LNCaP clone FGC (cell line): ENCODE measurements at places on chromosomes 12 and 14.

DNA sequence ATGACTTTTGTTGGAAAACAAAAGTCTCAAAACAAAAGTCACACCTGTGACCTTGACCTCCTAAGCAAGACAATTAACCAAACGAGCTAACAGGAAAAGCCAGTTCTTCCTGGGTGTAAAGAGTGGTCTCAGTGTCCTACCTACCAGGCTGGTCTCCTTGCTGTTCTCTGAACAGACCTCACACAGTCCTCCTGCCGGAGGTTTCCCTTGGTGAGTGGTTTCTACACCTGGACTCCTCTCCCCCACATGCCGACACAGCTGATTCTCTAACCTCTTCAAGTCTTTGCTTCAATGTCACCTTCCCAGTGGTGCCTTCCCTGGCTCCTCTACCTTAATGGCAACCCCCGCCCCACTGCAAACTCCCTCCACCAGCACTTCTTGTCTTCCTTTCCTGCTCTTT lies 238.6 kb downstream of the ZFP36L1 start:
- no peak for DNase-seq

- no peak for DNase-seq
These were observed 451.8 kb upstream of the STXBP6 start for GRCh38 chr14:25501749-25502148.

DNA sequence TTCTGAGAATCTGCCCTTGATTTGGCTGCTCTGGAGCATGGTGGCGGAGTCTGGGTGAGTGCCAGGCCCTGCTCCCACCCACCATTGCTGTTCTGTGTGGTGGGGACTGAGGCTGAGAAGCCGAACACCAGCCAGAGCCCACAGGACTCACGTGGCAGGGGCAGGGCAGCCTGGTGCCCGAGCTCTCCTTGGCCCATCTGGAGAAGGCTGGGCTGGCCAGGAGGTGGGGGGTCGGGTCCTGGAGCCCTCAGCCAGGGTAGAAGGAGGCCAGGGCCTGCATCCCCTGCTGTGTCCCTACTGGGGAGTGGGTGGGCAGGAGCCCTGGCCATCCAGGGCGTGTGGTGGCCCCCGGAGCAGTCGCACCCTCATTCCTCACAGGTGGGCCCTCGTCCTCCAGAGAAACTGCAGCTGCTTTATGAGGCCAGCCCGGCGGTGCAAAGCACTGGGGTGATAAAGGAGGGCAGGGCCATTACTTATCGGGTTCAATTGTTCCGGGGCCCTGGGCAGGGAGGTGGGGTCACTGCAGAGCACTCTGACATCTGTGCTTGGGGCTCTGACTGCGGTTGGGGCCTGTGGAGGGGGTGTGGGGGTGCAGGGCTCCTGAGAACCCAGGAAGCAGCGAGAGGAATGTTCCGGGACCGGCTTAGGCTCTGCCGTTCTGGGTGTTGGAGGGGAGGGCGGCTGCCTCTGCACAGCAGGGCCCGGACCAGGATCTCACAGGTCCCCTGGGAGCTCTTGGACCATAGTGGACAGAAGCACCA lies 217.5 kb upstream of the C14orf180 start:
- DNase-seq, result no peak

DNA sequence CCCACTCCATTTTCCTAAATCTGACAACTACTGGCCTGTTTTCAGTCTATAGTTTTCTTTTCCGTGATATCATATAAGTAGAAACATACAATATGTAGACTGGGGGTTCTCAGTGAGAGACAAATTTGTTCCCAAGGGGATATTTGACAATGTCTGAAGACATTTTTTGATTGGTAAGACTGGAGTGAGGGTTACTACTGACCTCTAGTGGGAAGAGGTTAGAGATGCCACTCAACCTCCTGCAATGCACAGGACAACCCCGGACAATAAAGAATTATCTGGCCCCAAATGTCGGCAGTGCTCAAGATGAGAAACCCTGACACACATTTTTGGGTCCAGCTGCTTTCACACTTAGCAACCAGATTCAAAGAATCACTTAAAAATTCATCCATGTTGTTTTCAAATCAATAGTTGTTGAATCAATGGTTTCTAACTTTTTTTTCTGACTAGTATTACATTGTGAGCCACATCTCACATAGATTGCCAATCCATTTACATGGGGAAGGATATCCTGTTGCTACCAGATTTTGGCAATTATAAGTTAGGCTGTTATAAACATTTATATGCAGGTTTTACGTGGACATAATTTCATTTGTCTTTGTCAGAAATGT lies 307.1 kb downstream of the RPL10L start:
- peak; percentile 15 for DNase-seq

DNA sequence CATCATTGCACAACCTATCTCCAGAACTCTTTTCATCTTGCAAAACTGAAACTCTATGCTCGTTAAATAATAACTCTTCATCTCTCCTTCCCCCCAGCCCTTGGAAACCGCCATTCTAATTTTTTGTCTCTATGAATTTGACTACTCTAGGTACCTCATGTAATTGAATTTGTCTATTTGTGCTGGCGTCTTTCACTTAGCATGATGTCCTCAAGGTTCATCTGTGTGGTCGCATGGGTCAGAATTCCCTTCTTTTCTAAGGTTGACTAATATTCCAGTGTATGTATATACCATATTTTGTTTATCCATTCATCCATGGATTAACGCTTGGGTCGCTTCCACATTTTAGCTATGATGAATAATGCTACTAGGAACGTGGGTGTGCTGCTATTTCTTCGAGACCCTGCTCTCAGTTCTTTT lies 80.1 kb downstream of the PLXNC1 start:
- no peak for DNase-seq

- no peak for DNase-seq
These were observed 15.5 kb downstream of the ARF6 start for GRCh38 chr14:49908433-49908782.
